Type B pancreatic cell (in vitro differentiated cells): ENCODE measurements at places on chromosomes 5 and 9. TPM values are rescaled to one million over a fixed set of nuclear protein-coding genes. Genes with fewer than 3 reads are reported as not detected.

- peaks cover 5% of the 10 kb centered on the region for H3K4me1 ChIP-seq
- H3K27ac ChIP-seq: no peak overlapping the region
- H3K36me3 ChIP-seq: no peaks in the 10 kb centered on the region
- DNase-seq: no peak
- H3K27me3 ChIP-seq: no peaks in the 10 kb centered on the region
- no peak overlapping the region for H3K4me3 ChIP-seq
Measured at GRCh38 chr5:79795764-79796398, 106.2 kb downstream of the CMYA5 start.

DNA sequence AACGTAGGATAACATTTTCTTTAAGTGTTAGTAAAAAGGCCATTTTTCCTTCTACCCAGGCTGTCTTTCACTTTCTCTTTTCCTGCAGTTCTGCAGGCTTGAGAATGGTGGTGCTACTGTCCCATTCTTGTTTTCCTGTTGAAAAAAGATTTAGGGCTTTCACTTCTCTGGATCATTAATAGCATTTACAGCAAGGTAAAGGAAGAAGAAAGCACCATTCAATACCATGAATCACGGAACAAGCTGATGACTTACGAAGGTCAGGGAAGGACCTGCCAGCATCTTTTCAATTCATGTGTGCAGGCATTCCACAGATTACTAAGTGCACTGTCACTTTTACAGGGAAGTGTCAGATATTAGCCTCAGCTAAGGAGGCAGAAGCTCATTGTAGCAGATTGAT lies 292.8 kb downstream of the YTHDC2 start:
- no peaks in the 10 kb centered on the region for H3K36me3 ChIP-seq
- DNase-seq: no peak
- H3K27me3 ChIP-seq: no peaks in the 10 kb centered on the region

DNA sequence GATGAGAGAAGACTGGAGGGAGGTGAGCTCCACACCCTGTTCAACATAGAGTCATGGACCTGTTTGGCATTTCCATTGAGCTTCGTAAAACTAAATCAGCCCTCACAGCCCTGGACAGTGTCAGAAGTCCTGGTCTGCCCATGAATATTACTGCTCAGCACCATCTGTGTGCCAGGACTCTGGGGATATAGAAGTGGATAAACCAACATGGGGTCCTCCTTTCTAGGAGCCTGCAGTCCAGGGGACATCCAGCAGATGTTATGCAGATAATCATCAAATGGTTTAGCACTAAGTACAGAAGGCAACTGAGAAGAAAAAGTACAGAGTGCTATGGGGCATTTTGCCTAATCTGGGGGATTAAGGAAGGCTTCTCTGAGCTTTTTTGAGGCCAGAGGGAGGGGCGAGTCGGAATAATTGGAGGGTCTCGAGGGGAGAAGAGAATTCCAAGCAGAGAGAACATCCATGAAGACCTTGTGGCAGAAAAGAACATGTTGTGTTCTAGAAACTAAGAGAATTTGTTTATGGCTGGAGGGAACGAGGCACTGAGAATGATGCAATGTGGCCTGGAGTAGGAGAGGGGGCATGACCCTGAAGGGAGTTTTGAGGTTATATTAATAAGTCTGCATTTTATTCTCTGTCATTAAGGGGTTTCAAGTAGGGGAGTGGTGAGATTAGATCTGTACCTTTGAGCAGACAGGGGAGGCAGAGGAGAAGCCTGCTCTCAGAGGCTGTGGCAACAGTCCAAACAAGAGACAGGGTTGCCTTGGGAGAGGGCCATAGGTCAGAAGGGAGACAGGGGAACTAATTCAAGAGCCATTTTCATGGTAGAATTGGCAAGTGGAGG lies 63.5 kb upstream of the SLC2A8 start:
- H3K4me1 ChIP-seq: peaks cover 20% of the 10 kb centered on the region
- H3K36me3 ChIP-seq: peaks cover 15% of the 10 kb centered on the region
- no peak overlapping the region for H3K4me3 ChIP-seq
- H3K27ac ChIP-seq: peak overlapping the region; percentile 2
- no peak for DNase-seq
- H3K27me3 ChIP-seq: no peaks in the 10 kb centered on the region

The TMEM215 gene
- 0.27 TPM in 1 of 2 replicates, not detected in the other for total RNA-seq

GRCh38 chr5:155732587-155733376 lies 594.2 kb upstream of the SGCD start:
- H3K36me3 ChIP-seq: no peaks in the 10 kb centered on the region
- peaks cover 9% of the 10 kb centered on the region for H3K4me1 ChIP-seq
- no peak for DNase-seq
- peaks cover 83% of the 10 kb centered on the region for H3K27me3 ChIP-seq
- no peak overlapping the region for H3K4me3 ChIP-seq

DNA sequence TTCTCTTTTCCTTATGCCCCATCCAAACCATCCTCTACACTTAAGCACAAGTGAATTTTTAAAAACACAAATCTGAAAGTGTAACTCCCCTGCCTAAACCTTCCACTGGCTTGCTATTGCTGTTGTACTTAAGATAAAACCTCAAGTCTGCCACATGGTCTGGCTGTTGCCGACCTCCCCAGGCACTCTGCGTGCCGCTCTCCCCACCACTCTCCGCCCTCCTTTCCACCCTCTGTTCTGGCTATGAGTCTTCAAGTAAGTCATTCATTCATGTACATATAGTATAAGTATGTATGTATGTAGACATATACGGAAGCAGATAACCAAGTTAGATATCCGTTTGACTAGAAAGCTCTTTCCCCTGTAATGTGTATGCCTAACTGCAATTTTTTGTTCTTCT lies 94.7 kb upstream of the ANKRD55 start:
- DNase-seq: no peak
- H3K36me3 ChIP-seq: peaks cover 4% of the 10 kb centered on the region
- H3K27ac ChIP-seq: no peak overlapping the region

The OR5C1 gene
- not detected in 2 replicates for total RNA-seq

DNA sequence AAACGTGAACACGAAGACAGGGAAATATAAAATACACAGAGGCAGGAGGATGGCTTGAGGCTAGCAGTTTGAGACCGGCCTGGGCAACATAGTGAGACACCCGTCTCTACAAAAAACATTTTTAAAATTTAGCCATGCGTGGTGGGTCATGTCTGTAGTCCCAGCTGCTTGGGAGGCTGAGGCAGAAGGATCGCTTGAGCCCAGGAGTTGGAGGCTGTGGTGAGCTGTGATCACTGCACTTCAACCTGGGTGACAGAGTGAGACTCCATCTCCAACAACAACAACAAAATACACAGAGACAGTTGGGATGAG lies 55.1 kb downstream of the SUSD1 start:
- no peaks in the 10 kb centered on the region for H3K27me3 ChIP-seq
- peaks cover 14% of the 10 kb centered on the region for H3K36me3 ChIP-seq
- H3K4me1 ChIP-seq: peaks cover 8% of the 10 kb centered on the region
- no peak overlapping the region for H3K4me3 ChIP-seq
- DNase-seq: no peak

GRCh38 chr5:179274321-179275315 lies 70.6 kb downstream of the ADAMTS2 start:
- no peak overlapping the region for H3K27ac ChIP-seq
- peaks cover 5% of the 10 kb centered on the region for H3K27me3 ChIP-seq
- peaks cover 18% of the 10 kb centered on the region for H3K4me1 ChIP-seq
- H3K4me3 ChIP-seq: no peak overlapping the region
- no peaks in the 10 kb centered on the region for H3K36me3 ChIP-seq
- DNase-seq: no peak

The MARVELD2 gene
- 26.1 and 62.5 TPM in 2 replicates for total RNA-seq

DNA sequence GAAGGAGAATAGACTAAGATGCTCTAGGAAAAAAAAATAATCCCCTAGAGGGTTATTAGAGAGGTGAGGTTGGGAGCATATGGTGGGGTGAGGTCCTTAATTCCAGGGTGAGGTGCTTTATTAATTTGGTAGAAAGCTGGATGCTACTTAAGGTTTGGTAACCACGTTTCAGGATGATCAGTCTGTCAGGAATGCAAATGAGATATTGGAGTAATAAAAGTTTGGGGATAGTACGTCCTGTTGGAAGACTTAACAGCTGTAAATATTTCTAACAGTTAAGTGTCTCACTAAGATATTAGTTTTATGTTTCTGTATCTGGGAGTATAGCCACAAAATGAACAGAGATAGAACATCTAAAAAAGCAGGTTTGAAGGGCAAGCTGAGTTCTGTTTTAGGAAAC lies 578.9 kb downstream of the CETN3 start:
- no peak overlapping the region for H3K4me3 ChIP-seq
- no peaks in the 10 kb centered on the region for H3K4me1 ChIP-seq
- no peaks in the 10 kb centered on the region for H3K27me3 ChIP-seq
- H3K36me3 ChIP-seq: no peaks in the 10 kb centered on the region
- no peak overlapping the region for H3K27ac ChIP-seq
